Kasumi-1 (cell line): ENCODE measurements at places on chromosomes 12 and 14.
A peak's percentile ranks its signal among the peaks of the same experiment; 100 is the strongest.

- no peak for DNase-seq
These were observed 273.7 kb downstream of the DAD1 start for GRCh38 chr14:22315336-22315735.

GRCh38 chr14:72565149-72565559 lies 328.7 kb downstream of the DPF3 start:
- no peak for DNase-seq

DNA sequence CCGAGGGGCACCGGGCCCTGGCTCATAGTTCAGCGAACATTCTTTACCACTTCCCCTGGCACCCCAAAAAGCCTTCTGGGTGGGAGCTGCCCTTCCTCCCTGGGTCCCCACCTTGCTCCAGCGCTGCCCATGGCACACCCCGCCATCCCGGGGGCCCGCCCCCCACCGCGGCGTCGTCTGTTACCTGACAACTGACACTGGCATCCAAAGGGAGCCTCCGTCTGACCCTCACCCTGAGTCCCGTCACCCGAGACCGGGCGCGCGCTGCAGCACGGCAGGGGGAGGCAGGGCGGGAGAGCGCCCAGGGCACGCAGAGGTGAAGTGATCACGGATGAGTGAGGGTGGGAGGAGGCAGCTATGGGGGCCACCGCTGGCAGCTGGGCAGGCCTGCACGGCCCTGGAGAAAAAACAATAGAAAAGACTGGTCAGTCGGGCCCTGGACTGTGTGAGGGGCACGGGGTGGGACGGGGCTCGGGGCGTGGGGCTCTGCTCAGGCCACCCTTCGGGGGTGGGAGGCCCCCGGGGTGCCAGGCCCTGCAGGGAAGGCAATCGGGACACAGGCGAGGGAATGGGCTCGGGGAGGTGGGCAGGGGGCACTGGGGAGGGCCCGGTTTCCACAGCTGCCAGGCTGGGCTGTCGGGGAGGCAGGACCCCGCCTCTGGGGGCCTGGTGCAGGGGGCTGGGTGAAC lies 40.7 kb downstream of the BCL11B start:
- DNase-seq, result no peak

GRCh38 chr12:116687888-116688287 lies 50.0 kb downstream of the SPRING1 start:
- peak; percentile 88 for DNase-seq

GRCh38 chr12:94372461-94372860 lies 87.2 kb downstream of the CEP83 start:
- no peak for DNase-seq

DNA sequence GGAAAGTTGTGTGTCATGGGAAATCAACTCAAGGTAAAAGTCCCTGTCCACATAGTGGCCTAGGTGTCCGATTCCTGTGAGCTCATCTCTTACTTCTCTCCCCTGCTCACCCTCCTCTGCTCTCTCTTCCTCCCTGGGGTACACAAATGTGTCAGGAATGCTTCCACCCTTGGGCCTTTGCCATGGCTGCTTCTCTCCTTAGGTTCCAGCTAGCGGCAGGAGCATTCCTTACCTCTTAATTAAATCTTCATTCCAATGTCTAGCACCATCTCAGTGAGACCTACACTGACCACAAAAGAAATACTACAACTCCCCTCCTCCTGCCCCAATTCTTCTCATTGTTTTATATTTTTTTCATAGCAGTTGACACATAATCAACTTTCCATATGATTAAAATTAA lies 298.6 kb downstream of the PDZRN4 start:
- DNase-seq, result no peak

DNA sequence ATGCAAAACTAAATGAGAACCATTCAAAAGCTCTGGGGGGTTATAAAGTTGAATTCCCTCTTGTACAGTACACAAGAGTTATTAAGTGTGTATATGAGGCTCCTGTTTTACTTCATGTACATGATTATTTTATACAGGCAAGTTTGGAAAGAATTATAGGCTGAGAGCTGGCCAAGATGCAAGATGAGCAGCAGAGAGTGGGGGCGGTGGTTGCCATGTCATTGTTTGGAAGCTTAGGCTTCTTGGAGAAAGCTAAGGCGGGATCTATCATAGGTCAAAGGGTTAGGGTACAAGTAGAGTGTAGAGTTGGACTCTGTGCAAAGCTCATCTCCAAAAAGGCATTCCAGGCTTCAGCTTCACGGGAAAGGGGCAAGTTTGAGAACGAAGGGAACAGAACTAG lies 297.1 kb upstream of the TBX3 start:
- DNase-seq, result no peak

- no peak for DNase-seq
These were observed 670 bp upstream of the BEGAIN start for GRCh38 chr14:100587763-100588411.

GRCh38 chr12:53327435-53328042 lies 6.1 kb upstream of the AAAS start:
- DNase-seq, result no peak

DNA sequence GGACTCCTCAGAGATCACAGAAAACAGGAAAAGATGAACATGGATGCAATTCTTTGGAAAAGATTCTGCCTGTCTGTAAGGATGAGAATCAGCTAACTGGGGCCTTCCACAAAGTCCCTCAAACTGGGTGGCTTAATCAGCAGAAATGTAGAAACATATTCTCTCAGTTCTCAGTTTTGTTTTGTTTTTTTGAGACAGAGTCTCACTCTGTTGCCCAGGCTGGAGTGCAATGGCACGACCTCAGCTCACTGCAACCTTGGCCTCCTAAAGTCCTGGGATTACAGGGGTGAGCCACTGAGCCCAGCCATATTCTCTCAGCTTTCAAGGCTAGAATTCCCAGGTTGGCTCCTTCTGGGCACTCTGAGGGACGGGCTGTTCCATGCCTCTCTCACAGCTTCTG lies 38.2 kb upstream of the CLIP1 start:
- no peak for DNase-seq

DNA sequence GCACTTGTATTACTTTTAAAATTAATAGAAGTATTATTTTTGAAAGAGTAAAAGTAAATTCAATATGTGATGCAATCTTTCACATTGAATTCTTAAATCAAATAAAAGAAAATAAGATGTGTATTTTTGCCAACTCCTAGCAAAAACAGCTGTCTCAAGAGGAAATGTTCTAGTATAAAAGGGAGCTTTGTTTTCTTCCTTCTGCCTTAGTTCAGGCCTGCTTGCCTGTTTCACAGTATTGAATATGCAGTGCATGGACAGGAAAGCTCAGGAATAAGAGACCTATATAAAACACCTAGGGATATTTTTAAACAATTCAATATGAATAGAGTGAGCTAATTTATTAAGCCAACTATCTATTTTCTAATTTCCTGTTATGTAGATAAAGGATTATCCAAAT lies 294.8 kb upstream of the G2E3 start:
- no peak for DNase-seq

GRCh38 chr12:91441993-91442952 lies 259.7 kb upstream of the DCN start:
- no peak for DNase-seq

DNA sequence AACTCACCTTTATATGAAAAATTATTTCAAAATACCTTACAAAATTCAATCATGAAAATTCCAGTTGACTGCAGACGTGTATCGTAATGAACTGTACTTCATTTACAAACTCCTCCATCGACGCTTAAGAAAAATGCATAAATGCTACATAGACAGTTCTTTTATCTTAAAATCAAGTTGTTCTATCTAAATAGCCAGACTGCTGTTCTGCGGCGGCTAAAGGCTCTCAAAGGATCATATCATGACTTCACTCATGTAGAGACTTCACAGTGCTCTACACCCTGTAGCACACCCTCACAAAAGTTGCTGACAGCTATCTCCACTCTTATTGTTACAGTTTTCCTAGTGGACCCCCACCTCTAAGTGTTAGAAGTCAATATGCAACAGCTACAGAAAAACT lies 5.2 kb downstream of the KRAS start:
- DNase-seq, result no peak

DNA sequence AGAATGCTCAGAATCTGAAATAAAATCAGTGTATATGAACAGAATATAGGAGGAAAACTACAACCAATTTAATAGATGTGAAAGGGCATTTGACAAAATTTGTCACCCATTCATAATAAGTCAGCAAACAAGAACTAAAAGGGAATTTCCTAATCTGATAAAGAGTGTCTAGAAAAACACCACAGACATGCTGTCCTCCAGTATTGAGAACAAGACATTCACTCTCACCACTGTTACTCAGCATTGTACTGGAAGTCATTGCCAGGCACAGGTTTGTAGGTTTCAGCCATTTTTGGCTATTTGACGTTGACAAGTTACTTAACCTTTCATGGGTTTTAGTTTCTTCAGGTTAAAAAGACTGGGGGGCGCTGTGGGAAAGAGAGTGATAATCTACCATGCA lies 13.2 kb downstream of the EIF2S1 start:
- DNase-seq, result no peak

GRCh38 chr14:94893411-94894160 lies 123.7 kb upstream of the GSC start:
- no peak for DNase-seq

DNA sequence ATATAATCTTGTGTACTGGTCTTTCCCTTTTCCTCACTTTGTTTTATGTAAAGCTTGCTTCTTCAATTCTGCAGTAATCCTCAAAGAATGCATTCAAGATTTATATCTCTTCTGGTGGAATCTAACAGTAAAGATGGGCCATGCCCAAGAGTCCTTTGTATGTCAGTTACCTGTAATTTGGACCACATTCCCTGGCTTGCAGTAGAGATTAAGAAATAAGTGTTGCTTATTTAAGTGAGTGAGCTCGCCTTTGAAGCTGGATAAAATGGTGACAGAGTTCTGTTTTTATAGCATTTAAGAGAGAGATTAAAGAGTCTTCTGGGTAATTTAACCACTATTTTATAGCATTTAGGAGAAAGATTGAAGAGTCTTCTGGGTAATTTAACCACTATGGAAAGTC lies 262.1 kb upstream of the ATP2B1 start:
- no peak for DNase-seq

DNA sequence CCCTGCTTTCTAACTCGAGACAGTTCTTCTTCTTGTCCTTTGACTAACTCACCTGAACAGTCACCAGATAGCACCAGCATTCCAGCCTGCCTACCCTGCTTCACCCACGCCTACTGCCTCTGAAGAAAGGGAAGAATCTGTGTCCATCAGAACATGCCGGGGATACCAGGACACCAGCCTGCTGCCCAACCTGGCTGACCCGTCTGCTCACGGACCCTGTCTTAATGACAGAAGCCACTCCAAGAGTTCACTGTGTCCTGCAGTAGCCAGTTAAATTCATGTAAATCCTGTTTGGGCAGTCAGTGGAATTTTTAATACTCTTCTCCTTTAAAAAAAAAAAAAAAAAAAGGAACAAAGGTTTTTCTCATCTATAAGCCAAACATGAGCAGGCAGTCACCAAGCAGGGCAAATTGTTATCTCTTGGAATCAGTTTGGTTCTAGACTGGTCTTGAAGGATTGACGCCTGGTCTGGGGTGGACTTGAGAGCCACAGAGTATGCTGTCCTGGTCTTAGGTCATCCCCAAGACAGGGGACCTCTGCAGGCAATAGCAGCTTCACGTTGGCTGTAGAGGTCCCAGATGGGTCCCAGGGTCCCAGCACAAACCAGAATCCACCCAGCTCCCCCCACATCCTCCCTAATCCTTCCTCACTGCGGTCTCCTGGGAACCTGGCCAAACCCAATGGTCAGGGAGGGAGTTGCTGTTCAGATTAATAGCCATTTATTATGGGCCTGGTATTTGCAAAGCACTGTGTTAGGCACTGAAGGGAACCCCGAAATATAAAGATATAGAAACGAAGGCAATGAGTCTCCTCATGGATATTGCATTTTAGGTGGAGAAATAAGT lies 181.1 kb upstream of the HIF1A start:
- DNase-seq, result no peak

- no peak for DNase-seq
These were observed 152.4 kb downstream of the VRK1 start for GRCh38 chr14:96949594-96949993.

GRCh38 chr12:29901585-29901984 lies 117.8 kb upstream of the TMTC1 start:
- DNase-seq, result no peak
